ENCODE measurements at places on chromosomes 12 and 14.
A peak's percentile ranks its signal among the peaks of the same experiment; 100 is the strongest.

- no peak for DNase-seq
Measured at GRCh38 chr12:63809566-63809965, 29.9 kb downstream of the RXYLT1 start.

GRCh38 chr14:91770185-91770584 is 38.3 kb upstream of the CATSPERB start:
- DNase-seq: no peak

GRCh38 chr12:39617887-39618286 is 1.7 kb downstream of the ABCD2 start:
- no peak for DNase-seq

DNA sequence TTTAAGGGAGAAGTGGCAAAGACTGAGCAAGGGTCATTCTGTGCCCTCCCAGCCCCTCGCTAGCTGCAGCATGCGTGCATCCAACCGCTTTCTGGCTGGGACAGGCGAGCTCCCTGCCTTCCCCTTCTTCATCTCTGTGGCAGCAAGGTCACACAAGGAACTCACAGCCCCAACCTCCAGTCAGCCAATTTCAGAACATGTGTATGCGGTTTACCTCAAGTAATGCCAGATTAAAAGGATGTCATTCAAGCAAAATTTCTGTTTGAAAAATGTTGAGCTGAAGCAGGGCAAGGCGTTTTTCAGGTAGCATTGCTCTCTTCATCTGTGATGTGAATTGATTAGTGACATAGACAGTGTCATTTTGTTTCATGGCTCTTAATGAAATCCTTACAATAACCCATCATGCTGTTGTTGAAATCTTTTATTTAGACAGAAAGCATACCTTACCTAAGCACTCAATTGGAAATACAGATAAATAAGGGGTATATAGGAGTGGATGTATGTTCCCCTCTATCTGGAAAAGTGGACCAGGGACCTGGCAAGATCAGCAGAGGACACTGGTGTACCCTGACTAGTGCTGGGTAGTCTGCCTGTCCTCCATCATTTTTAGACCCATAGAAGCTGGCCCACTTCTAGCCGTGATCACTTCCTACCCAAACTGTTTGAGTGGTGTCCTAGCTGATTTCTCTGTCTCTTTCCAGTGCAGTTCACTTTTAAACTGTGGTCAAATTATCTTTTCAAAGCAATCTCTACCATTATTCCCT is 82.8 kb upstream of the NEDD1 start:
- DNase-seq: no peak

- peak; percentile 59 for DNase-seq
Measured at GRCh38 chr12:50283229-50283923, at the start of gene LIMA1. Gene LIMA1 (minus strand): TSS chr12:50283520. CDS start chr12:50248751, 34,769 bp downstream.

- DNase-seq: no peak
Measured at GRCh38 chr14:33307691-33308251, 369.1 kb downstream of the NPAS3 start.

- no peak for DNase-seq
Measured at GRCh38 chr14:22671622-22672021, 27.5 kb upstream of the OR6J1 start.

GRCh38 chr14:50057331-50057730 is 59.0 kb downstream of the VCPKMT start:
- no peak for DNase-seq

DNA sequence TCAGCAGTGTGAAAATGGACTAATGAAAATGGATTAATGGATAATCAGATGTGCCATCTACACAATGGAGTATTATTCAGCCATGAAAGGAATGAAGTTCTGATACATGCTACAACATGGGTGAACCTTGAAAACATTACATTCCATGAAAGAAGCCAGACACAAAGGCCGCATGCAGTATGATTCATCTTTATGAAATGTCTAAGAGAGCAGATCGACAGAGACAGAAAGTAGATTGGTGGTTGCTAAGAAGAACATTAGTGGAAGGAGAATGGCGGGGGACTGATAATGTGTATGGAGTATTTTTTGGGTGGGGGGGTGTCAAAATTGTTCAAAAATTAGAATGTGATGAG is 47.3 kb downstream of the PRKAB1 start:
- DNase-seq: no peak

- DNase-seq: no peak
Measured at GRCh38 chr14:72924337-72924736, 1.9 kb upstream of the DCAF4 start.

GRCh38 chr12:124938587-124938986 is 24.1 kb upstream of the UBC start:
- DNase-seq: no peak

DNA sequence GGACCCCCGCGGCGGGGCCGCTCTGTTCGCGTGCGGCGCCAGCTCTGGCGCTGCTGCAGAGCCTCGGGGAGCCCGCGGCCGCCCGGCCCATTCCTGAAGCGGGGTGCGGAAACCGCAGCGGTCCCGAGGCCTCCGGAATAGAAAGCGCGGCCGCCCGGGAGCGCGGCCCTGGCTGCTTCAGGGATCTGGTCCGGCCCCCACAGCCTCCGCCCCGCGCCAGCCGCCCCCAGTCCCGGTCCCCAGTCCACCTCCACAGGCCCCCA is 204 bp downstream of the HSP90AA1 start:
- no peak for DNase-seq

- no peak for DNase-seq
Measured at GRCh38 chr12:60935981-60936761, 1324.0 kb upstream of the USP15 start.

- no peak for DNase-seq
Measured at GRCh38 chr12:61220337-61220736, 1039.9 kb upstream of the USP15 start.

All from HL-60 (cell line).